ENCODE measurements at places on chromosomes 16 and 17.

DNA sequence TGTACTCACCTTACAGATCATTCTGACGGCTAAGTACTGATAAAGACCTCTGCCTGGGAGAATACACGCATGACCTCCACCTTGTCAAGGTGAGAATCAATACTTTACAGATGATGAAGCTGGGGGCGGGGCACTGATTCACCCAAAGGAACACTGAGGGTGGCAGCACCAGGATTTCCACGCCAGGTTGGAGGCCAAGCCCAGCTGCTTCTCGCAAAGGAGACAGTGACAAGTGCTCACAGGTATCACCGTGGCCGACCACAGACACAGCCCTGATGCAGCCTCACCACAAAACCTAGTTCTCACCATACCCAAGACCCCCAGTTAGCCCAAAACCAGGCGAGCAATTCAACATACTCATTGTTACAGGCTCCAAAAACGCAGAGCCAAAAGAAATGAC, 434.2 kb downstream of the SOX9 start:
- DNase-seq, result no peak

- no peak for DNase-seq
Observed at GRCh38 chr16:86514481-86515376, 4.4 kb downstream of the FOXF1 start.

- DNase-seq, result no peak
Observed at GRCh38 chr17:58534901-58535421, 20.5 kb upstream of the MTMR4 start.

GRCh38 chr16:85249418-85250146, 137.3 kb upstream of the CIBAR2 start:
- DNase-seq, result no peak

DNA sequence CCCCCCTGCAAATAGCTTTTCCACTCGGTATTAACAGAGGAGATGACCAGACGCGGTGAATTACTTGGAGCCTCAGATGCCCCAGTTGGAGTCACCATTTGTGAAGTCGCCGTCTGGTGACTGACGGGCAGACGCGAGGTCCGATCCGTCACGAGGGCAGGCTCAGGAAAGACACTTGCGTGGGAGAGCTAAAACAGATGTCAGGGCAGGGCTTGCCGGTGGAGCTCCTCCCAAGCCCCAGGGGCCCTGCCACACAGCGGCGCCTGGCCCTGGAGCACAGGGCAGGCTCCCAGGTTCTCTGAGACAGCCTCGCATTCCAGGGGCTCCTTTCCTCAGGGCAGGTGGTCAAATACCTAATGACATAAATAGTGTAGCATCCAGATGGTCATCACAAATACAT, 348.3 kb downstream of the C16orf95 start:
- no peak for DNase-seq

- no peak for DNase-seq
Observed at GRCh38 chr16:65728167-65728566, 606.3 kb upstream of the CDH11 start.

DNA sequence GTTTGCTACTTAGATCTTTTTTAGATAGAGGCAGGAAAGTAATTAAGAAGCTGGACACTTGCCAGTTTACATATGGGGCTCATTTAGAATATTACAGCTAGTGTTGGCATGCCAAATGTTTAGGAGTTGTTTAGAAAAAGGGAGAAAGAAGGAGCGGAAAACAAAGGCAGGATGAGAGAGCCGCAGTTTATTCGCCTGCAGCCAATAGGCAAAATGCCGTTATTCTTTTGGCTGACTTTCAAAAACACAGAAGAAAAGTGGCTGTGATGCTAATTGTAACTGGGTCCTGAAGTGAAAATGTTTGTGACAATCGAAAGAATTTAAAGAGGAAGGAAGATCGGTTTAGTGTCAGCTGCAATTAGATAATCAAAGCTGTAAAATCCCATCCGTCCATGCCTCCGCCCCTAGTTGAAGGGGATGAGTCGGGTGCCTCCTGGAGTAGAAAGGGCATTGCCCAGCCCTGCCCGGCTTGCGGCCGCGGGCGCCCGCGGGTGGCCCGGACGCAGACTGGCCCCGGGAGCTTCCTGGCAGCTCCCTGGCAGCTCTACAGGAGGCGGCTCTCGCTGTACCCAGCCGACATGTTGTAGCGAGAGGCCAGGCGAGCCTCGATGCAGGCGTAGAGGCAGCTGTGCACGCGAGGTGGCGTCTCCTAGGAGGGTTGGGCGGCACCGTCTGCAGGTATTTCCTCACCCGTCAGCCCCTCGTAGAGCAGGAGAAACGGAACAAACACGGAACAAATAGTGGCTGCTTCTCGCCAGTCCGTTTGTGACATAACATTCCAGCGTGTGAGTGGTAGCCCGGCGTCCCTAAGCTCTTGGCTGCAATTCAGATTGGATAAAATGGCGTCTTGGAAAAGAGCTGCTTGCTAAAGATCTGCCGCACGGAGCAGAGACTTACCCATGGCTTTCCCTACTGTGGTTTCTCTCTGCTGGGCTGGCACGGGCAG, 82.2 kb downstream of the TNRC6C start:
- no peak for DNase-seq

GRCh38 chr17:46125831-46126230, 67.4 kb downstream of the KANSL1 start:
- DNase-seq, result no peak

- DNase-seq, result no peak
Observed at GRCh38 chr17:72034000-72034399, 86.8 kb upstream of the SOX9 start.

- DNase-seq, result no peak
Observed at GRCh38 chr16:60127196-60127595, 1393.1 kb upstream of the GOT2 start.

DNA sequence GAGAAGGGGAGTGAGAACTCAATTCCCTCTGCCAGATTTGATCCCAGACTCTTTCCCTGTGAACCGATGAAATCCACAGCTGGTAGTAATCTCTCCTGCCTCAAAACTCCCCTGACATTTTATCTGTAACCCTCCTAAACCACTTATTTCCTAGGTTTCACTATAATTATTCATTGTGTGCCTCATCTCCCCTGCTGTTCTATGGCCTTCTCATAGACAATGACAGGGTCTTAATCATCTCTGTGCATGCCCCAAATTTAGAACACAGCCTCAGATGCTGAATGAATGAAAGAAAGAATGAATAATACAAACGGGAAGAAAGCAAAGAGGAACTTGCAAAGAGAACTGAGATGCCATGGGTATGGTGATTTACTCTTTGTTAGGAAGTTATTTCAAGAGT, 451.1 kb downstream of the HS3ST3B1 start:
- DNase-seq, result no peak

DNA sequence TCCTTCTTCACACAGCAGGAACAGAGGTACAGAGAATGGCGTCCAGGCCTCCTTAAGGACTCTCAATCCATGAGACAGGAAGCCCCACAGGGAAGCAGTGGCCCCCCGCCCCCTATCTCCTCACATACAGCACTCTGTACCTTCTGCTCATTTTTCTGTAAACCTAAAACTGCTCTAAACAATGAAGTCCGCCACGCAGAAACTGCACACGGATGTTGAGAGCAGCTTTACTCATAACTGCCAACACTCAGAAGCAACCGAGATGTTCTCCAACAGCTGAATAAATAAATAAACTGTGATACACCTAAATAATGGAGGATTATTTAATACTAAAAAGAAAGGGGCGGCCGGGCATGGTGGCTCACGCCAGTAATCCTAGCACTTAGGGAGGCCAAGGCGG, 9.9 kb downstream of the TBC1D16 start:
- no peak for DNase-seq

GRCh38 chr17:36994438-36994837, 45.7 kb downstream of the AATF start:
- DNase-seq, result no peak

GRCh38 chr17:9199571-9200551, 178.6 kb downstream of the NTN1 start:
- DNase-seq, result no peak

GRCh38 chr17:80962356-80963329, 29.0 kb upstream of the CHMP6 start:
- no peak for DNase-seq
